ENCODE measurements at places on chromosomes 7 and 10.

DNA sequence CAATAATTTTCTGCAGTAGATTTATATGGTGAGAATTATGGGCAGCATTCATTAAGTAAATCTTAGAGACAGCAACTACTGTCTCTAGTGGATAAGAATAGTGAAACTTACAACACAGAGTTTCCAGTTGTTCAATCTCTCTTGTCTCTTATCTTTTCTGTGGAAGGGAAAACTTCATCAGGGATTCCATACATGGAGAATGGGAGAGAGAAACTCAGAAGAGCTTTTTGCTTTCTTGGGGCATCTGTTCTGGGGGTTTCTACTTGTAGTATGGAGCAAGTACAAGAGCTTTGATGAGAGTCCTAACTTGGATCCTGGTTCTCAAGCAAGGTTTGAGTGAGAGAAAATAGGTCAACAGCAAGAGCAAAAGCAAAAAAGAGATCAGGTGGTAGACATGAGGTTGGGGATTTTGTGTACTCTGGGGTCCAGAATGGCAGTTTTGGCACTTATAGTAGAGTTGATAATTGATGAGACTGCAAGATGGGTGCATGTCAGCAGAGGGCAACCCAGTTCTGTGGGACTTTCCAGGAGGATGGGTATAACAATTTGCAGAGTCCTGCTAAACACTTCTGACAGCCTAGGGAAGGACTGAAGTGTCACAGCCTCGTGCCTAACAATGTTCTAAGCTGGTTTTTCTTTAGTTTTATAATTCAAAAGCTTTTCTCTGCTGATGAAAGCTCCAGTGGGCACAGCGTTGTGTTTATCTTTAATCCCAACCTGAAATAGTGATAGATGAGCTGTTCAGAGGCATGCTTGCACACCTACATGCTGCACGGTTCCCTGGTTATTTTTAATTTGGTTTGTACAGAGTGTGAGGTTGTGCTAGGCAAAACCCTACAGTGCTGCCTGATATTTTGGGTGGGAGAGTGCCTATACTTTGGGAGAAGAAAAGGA is 32.0 kb upstream of the STRIP2 start:
- no peak for DNase-seq

GRCh38 chr10:24929056-24929544 is 23.3 kb downstream of the PRTFDC1 start:
- DNase-seq, result no peak

GRCh38 chr10:114180937-114181336 is 1.8 kb downstream of the TDRD1 start:
- DNase-seq, result no peak

- DNase-seq, result no peak
Measured at GRCh38 chr10:389836-390448, 254.7 kb downstream of the ZMYND11 start.

DNA sequence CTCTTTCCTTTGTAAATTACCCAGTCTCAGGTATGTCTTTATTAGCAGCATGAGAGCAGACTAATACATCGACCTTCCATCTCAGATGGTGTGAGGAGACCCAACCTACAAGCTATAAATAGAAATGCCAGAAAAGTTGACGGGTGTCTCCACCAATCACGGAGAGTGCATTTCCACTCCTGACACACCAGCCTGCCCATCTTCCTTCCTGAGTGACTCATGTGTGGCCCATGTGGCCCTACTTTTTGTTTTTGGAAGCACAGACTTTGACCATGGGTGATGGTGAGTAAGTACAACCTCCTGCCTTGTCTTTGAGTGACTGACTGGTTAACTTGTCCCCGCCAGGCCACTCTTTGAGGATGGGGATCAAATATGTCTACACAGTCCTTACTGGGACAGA is 147.0 kb downstream of the OAT start:
- no peak for DNase-seq

DNA sequence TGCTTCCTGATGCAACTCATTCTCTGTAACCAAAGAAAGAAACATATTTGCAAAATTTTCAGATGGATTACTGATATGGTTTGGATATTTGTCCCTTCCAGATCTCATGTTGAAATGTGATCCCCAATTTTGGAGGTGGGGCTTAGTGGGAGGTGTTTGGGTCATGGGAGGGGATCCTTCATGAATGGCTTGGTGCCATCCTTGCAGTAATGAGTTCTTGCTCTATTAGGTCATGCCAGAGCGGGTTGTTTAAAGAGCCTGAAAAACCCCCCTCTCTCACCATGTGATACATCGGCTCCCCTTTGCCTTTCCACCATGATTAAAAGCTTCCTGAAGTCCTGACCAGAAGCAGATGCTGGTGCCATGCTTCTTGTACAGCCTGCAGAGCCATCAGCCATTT is 43.8 kb upstream of the PRKG1 start:
- DNase-seq, result no peak

DNA sequence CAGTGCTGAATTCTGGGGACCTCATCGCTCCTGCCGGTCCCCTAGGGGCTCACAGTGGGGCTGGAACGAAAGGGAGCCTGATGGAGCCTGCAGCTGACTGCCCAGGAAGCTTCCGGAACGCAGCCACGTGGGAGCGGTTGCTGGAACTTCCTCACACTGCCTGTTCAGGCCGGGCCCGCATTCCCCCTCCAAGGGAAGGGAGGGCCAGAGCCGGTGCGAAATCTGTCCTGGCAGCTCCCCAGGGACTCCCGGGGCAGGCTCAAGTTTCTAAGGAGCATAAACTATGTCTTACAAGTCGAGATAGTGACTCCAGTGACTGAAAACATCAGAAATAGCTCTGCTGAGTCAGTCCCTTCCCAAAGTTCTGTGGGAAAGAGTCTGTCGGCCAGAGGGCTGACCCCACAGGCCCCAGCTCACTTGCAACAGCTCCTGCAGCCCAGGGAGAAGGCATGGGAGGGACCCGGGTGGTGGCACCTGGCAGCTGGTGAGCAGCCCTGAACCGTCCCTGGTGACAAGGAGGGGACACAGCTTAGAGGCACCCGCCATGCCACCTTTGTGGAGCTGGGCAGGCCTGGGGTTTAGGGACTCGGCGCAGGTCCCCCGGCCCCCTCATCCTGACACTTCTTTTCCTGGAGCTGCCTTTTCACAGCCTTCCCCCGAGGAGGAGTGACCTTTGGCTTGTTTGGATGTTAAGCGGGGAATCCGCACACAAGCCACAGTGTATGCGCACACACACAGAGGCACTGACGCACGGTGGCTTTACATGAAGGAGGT is 47.6 kb downstream of the PDGFA start:
- DNase-seq, result no peak

GRCh38 chr10:29140991-29141390 is 147.9 kb upstream of the LYZL1 start:
- no peak for DNase-seq

GRCh38 chr10:129799942-129800341 is 164.1 kb downstream of the EBF3 start:
- DNase-seq, result no peak

GRCh38 chr7:103851357-103851756 is 138.1 kb downstream of the RELN start:
- DNase-seq, result no peak

- DNase-seq, result no peak
Measured at GRCh38 chr10:27658788-27659187, 86.8 kb downstream of the MKX start.

DNA sequence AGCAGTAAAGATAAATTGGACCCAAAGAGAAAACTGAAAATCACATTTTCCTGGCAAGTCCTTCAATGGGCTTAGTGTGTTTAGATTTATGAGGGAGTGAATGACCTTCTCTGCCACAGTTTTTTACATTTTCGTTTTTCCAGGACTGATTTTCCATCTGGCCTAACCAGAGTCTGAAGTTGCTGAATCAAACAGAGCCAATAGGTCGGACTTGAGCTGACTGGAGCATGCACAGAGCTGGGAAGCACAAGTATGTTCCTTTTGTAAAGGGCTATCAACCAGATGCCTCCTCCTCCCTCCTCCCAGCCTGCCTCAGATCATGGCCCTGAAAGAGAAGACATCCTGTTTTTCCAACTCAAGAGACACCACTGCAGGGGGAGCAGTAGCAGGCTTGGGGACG is 126.0 kb upstream of the ANKRD1 start:
- no peak for DNase-seq

DNA sequence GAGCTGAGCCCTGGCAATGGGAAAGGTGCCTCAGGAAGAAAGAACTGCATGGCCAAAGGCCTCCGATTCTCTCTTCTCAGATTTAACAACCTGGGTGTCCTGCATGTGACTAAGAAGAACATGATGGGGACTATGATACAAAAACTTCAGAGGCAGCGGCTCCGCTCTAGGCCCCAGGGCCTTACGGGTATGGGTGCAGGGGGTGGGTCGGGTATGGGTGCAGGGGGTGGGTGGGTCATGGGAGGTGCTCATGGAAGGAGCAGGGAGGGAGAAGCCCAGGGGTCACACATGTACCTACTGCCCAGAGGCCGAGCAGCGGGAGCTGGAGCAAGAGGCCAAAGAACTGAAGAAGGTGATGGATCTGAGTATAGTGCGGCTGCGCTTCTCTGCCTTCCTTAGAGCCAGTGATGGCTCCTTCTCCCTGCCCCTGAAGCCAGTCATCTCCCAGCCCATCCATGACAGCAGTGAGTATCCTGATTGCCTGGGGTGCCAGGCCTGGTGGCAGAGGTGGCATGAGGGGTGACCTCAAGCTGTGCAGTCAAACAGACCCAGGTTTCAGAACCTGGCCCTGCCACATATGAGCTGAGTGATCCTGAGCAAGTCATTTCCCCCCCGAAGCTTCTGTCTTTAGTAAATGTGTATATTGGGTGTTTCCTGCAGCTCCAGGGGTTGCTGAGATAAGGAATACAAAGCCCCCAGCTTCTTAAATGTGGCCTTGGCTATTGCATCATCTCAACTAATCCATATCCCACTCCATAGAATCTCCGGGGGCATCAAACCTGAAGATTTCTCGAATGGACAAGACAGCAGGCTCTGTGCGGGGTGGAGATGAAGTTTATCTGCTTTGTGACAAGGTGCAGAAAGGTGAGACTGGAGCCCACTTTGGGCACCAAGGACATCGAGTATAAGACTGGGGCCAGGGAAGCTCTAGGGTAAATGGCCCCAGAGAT is 2.0 kb downstream of the NFKB2 start:
- no peak for DNase-seq

DNA sequence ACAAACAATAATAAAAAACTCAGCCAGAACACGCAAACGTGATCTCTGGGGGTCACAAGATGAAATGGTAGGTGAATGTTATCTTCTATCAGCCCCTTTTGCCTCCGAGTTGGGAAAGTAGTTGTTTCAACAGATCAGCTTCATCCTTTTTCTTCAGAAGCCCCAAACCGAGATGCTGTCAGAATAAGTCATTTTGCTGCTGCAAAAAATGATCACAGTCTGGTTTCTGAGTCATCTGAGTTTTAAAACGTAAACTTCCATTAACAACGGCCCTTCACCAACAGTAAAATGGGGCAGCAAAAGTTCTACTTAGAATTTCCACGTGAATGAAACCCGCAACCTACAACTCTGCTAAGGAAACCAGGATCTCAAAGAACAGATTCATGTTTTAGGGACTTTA is 44.9 kb downstream of the JCAD start:
- no peak for DNase-seq

GRCh38 chr7:127035203-127035849 is 217.4 kb downstream of the GRM8 start:
- DNase-seq, result no peak

GRCh38 chr10:92492748-92493240 is 81.1 kb downstream of the IDE start:
- no peak for DNase-seq

DNA sequence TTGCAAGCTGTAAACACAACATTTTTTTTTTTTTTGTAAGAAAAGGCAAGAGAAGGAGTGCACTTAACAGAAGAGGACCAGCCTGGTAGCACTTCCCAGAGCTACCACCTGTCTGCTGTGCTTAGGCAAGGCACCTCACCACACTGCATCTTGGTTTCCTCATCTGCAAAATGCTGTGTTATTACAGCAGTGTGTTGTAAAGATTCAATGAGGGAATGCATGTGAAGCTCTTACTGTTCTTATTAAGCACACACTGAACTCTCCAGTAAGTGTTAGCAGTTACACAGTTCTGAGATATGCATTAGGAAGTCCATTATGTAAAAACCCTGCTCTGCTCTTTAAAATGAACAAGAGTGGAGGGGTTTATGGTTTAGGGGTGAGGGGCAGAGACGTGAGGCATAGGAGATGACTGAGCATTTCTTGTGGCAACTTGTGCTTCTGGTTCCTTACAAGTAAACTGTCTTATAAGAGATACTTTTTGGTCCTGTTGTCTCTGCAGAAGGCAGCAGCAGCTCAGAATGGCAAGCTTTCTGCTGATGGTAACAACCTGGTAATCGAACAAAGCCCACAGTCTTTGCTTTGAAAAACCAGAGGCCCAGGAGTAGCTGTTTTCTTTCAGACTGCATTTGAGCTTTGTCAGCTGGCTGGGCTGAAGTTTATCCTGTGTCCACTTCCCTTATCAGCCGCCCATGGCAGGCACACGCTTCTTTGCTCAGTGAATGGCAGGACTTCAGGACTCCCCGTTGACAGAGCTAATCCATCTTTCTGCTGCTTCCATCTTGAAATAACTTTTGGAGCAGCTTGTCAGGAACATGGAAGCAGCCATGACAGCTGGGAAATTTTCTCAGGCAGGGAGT is 98.8 kb upstream of the BMPER start:
- no peak for DNase-seq

- DNase-seq, result no peak
Measured at GRCh38 chr10:65306201-65306600, 1619.6 kb upstream of the LRRTM3 start.

GRCh38 chr7:101985903-101986734 is 168.7 kb downstream of the CUX1 start:
- DNase-seq, result no peak

GRCh38 chr10:97016728-97017473 is 168.9 kb downstream of the SLIT1 start:
- no peak for DNase-seq

DNA sequence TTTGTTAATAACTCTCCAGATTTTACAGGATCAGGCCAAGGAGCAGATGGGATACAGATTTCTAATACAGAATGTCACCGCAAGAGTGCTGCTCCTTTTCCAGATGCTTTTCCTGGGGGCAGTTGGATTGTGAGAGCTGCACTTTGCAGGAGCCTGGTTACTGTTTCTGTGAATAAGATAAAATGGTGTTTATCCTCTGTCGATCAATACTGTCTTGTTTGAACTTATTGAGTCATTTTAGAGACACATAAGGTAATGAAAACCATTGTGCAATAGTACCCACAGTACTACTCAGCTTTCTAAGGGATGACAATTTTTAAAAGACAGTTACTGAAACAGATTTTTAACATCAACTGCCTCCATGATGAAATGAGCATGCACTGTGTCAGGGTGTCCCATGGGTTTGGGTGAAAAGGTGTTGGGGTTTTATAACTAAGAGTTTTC is 2.9 kb downstream of the A1CF start:
- no peak for DNase-seq
